ENCODE measurements at places on chromosomes 6 and 20. TPM values are rescaled to one million over a fixed set of nuclear protein-coding genes. Genes with fewer than 3 reads are reported as not detected.

DNA sequence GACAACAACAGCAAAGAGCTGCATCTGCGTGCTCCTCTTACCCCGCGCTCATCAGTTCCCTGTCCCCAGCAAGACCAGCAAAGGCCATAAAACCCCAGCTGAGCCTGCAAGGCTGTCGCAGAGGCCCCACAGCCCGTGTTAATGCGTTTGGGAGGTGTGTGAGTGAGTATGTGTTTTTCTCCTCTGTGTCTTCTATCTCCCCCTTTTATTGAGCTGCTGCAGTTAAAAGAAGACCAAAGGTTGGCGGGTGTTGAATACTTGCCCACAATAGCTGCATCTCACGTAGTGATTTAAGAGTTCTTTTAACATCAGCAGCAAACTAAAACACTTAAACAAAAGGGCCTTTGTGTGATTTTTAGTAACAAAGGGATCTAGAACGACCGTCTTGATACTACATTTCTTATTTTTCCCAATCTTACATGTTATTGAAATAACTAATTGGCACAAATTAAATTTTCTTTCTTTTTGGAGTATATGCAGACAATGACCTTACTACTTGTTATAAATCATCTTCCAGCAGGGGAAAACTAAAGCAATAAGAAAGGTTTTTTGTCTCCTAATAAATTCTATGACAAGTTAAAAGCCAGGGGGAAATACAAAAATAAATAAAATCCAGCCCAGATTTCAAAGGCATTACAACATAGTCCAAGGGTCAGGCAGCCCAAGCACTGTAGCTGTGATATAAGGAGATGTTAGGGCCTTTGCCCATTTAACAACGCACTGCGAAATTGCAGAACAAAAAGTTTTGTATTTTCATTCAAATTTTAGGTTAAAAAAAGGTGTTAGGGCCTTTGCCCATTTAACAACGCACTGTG, 27.2 kb upstream of the CNKSR3 start:
- no peak for DNase-seq

- DNase-seq, result no peak
Observed at GRCh38 chr20:4748847-4749246, 27.1 kb downstream of the PRND start.

The GMNN gene
- 6.5 TPM for total RNA-seq

DNA sequence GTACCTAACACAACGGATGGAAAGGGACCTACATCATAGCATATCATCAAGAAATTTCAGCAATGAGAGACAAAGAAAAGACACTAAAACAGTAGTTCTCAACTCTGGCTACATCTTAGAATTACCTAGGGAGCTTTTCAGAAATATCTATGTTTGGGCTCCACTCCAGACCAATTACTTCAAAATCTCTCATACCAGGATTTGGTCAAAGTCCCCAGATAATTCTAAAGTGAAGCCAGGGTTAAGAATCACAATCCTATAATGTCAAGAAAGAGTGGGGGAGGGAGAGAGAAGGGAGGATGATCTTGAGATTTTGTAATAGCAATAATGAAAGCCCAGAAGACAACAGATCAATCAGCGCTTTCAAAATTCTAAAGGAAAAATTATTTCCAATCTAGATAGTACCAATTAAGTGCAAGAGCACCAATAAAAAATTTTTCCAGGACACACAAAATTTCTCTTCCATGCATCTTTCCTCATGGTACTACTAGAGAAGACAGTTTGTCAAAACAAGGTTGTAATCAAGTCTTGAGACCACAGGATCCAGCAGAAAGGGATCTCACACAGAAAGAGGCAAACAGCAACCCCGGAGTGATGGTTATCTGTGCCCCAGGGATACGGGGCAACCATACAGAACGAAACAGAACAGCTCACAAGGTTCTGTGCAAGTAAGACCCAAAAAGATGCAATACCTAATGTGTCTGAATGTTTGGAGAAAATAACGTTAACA, 152.9 kb upstream of the DST start:
- DNase-seq, result no peak

The C2 gene
- 322 TPM for total RNA-seq

DNA sequence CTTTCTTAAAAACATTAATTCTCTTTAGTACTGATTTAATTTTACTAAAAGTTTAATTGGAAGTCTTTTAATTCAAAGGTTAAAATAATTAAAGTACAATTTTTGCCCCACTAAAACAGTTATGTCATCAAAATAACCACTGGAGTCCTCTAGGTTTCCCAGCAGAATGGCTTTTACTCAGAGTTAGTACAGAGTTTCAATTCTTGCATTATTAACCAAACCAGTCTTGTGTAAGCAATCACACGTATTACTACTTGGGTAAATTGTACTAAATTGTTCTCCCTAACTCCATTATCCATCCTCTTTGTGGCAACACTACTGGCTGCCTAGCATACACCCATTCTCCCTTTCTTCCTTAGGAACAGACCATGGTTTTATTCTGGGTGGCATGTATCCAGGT, 36.9 kb downstream of the CDK19 start:
- DNase-seq, result no peak

The MAN1A1 gene
- 98.6 TPM for total RNA-seq

The TGM3 gene
- total RNA-seq, result 0.33 TPM

The CST5 gene
- total RNA-seq, result 1.7 TPM

DNA sequence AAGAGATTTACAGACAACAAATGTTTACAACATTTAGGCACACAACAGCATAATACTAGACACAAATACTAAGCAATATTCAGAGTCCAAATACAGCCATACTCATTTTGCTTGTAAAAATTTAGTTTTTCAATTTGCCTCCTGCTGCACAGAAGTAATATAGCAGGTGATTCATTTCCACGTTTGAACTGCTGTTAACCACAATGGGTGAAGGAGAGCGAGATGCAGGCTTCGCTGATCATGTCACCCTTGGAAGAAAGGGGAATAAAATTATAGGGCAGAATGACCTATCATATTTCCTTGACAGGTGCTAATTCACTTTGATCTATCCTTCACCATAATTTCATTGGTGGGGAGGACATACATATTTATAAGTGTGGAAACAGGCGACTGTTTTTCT, 643.8 kb upstream of the AGPAT4 start:
- no peak for DNase-seq

DNA sequence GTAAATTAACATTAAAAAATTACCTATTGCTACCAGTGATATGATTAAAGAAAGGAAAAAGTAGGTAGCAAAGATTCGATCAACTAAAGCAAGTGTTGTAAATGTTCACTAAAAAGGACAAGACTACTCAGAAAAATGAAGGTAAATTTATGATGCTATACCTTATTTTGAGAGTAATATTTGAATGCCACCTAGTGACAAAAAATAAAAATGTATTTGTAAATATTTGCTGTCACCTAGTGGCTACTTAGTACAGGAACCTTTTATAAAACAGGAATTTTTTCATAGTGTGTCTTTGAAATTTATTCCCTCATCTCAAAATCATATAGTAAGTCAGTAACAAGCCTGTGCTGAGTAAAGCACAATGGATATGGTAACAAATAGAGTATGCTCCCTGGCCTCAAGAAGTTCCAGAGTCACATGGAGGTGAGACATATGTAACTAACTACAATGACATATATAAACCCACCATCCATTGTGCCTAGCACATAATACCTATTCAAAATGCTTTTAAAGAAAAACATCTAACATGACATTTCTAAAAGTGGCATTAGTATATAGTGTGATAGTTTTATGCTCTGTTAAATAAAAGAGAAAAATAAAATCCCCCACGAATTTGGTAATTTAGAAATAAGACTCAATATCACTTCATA, 193.1 kb upstream of the SIM1 start:
- no peak for DNase-seq

Data from upper lobe of left lung (tissue), 6 donors.